ENCODE measurements at places on chromosomes 4 and X. TPM values are rescaled to one million over a fixed set of nuclear protein-coding genes. Genes with fewer than 3 reads are reported as not detected.

GRCh38 chr4:56434599-56435139, 746 bp downstream of the PPAT start:
- DNase-seq, result no peak

DNA sequence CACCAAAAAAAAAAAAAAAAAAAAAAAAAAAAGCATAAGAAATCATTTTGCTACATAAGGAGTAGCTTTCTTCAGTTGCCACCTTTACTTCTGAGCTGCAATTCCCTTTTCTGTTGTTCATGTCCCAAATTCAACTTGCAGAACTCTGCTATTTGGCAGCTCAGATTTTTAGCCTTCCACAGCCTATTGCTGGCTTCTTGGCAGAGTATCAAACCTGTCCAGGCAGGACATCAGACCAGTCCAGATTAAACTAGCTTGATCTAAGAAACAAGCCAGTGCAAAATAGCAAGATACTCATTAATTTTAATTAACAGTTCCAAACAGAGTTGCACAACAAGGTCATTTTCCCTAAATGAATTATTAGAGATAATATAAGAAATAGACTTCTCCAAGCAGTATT, 123.6 kb upstream of the NR3C2 start:
- DNase-seq, result no peak

GRCh38 chr4:184934961-184935360, 83.3 kb upstream of the HELT start:
- DNase-seq, result no peak

- DNase-seq, result no peak
These were observed 345.0 kb downstream of the FBXW7 start for GRCh38 chr4:152190907-152191306.

DNA sequence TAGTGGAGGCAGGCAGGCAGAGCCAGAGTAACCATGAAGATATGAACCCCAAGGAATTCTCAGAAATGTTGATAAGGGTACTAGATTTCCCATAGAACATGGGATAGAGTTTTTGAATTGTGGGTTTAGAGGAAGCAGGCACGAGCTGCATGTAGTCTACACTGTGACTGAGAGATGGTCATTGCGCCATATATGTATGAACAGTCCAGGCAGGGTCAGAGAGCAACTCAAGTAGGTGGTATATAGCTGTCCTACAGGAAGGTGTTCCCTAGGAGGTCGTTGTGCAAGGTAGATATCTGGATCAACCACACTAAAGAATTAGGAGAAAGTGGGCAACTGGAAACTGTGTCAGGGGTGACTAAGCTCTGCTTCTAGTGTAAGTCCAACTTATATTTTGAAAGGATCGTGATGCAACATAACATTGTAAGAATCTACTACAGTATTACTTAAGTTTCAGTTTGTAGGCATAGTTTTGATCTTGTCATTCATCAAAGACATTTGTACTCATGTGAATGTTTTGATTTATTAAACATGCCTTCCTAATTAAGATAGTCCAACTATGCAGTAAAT, 94.6 kb downstream of the HPGD start:
- DNase-seq, result no peak

MAGEA2 gene
- not detected for total RNA-seq

All from uterus (tissue), 4 donors.